ENCODE measurements at places on chromosomes 2 and 18.
A peak's percentile ranks its signal among the peaks of the same experiment; 100 is the strongest.

- no peak for DNase-seq
Measured at GRCh38 chr2:33616873-33617272, 17.8 kb upstream of the FAM98A start.

DNA sequence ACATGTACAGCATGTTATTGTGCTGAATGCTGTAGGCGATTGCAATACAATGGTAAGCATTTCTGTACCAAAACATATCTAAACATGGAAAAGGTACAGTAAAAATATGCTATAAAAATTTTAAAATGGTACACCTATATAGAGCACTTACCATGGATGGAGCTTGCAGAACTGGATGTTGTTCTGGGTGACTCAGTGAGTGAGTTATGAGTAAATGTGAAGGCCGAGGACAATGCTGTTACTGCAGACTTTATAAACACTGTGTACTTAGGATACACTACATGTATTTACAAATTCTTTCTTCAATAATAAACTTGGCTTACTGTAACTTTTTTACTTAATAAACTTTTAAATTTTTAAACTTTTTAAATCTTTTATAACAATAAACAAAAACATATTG is 473.4 kb upstream of the UBE2E3 start:
- DNase-seq = no peak

GRCh38 chr2:218180467-218181114 is 13.8 kb upstream of the CXCR1 start:
- no peak for DNase-seq

- peak; percentile 26 for DNase-seq
Measured at GRCh38 chr2:100071335-100072043, 70.9 kb downstream of the AFF3 start.

DNA sequence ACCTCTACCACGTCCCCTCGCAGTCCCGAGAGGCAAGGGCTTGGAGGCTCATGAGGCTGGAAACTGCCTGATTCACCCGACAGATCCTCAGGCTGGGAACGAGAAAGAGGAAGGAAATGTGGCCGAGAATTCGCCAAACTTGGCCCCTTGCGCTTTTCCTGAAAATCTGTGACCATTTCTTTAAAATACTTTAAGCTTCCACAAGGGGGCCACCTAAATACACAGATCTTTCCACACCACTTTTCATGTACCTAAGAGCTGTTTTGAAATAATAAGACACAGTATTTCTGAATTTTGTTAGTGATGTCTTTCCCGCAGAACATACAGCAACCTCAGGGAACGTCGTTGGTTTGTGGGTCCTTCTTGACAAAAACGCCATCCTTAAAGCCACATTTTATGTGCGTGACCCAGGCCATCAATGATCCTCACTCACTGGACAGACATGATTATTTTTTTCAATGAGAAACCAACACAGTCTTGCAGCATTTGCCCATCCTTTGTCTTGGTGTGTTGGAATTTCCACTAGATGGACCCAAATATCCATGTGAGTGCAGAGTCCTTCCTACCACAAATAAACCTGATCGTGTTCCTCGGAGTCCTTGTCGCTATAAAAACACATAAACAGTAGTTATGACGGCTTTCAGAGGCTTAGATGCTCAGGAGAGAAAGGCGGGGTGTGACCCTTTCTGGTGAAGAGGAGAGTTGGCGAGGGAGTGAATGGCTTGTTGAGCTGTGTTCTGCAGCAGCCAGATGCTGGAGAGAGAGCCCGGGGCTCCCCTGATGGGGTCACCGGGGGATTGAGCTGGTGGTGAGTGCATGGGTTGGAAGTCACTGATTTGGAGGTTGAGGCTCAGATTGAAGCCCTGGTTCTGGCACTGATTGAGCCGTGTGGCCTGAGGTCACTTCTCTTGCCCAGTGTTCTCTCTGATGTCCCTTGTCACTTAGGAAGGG is 25.0 kb downstream of the DCDC2C start:
- DNase-seq = peak; percentile 55

DNA sequence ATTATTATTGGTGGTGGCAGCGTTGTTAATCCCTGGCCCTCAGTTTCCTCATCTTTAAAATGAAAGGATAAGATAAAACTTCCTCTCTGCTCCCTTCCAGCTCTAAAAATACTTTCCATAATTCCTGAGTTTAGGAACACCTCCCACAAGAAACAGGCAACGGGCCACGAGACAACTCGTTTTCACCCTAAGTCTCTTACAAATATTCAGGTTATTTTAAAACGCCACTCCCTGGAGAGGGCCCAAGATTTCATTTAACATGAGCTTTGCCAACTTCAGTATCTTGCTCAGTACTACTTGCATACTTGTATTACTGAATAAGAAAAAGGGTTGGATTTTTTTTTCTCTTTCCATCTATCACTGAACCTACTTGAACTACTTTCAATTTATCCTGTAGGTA is 611.1 kb upstream of the FANCL start:
- DNase-seq = peak; percentile 16

- DNase-seq = no peak
Measured at GRCh38 chr2:200845194-200845593, 19.3 kb downstream of the CLK1 start.

- peak; percentile 31 for DNase-seq
Measured at GRCh38 chr2:46490521-46491141, 11.3 kb downstream of the TMEM247 start.

DNA sequence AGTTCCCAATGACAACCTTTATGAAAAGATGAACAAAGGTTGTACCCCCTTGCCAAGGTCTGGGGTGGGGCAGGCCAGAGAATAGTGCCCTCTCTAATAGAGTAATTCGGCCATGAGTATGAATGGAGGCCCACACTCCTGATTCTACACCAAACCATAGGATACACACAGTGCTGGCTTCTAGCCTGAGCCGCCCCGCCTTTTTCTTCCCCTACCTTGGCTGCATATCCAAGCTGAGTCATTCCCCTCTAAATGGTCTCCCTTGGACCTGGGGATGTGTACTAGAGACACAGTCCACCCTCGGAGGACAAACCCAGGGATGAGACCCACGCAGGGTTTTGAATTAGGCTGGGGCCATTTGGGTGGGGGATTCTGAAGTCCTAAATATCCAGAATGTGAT is 107.2 kb upstream of the CAPN13 start:
- DNase-seq = no peak
